ENCODE measurements at places on chromosomes 12 and 14. TPM values are rescaled to one million over a fixed set of nuclear protein-coding genes. Genes with fewer than 3 reads are reported as not detected.

Gene NKX2-1
- not detected for total RNA-seq

Gene KCNJ8
- not detected for total RNA-seq

Gene SMIM41
- not detected for total RNA-seq

Gene PRIMA1
- 0.24 TPM for total RNA-seq

Gene TAS2R42
- not detected for total RNA-seq

Gene WSCD2
- not detected for total RNA-seq

Gene TAS2R9
- not detected for total RNA-seq

Gene C12orf54
- total RNA-seq, result not detected

Gene ZCRB1
- total RNA-seq, result 35.1 TPM

Gene KIF5A
- 1.9 TPM for total RNA-seq

Gene RFX4
- not detected for total RNA-seq

Gene POLE2
- total RNA-seq, result 56.2 TPM

Gene CBLN3
- total RNA-seq, result 0.72 TPM

Gene FLVCR2
- total RNA-seq, result 1.3 TPM

Gene PLEKHD1
- total RNA-seq, result not detected

Measured in RPMI7951 (cell line).